Mesothelial cell of epicardium (in vitro differentiated cells): ENCODE measurements at places on chromosomes 2 and 18. TPM values are rescaled to one million over a fixed set of nuclear protein-coding genes. Genes with fewer than 3 reads are reported as not detected.
A peak's percentile ranks its signal among the peaks of the same experiment; 100 is the strongest.

The YIPF4 gene
- total RNA-seq = 38.5 to 43.4 TPM (median 42.4 TPM) in 3 replicates

The SLC9A2 gene
- 0.04 TPM in 1 of 3 replicates, not detected in the others for total RNA-seq

The OR6B2 gene
- total RNA-seq = not detected in 3 replicates

The RAX gene
- total RNA-seq = not detected in 3 replicates

GRCh38 chr18:33159151-33159550, 281.4 kb downstream of the CCDC178 start:
- H3K27me3 ChIP-seq = no peaks in the 10 kb centered on the region
- H3K36me3 ChIP-seq = no peaks in the 10 kb centered on the region
- no peak for DNase-seq
- H3K4me1 ChIP-seq = peaks cover 5% of the 10 kb centered on the region

GRCh38 chr2:168529900-168530561, 74.0 kb downstream of the CERS6 start:
- no peak for DNase-seq
- peak overlapping the region; percentile 65 for H3K27ac ChIP-seq
- peaks cover 16% of the 10 kb centered on the region for H3K36me3 ChIP-seq
- H3K27me3 ChIP-seq = no peaks in the 10 kb centered on the region
- H3K4me3 ChIP-seq = no peak overlapping the region

DNA sequence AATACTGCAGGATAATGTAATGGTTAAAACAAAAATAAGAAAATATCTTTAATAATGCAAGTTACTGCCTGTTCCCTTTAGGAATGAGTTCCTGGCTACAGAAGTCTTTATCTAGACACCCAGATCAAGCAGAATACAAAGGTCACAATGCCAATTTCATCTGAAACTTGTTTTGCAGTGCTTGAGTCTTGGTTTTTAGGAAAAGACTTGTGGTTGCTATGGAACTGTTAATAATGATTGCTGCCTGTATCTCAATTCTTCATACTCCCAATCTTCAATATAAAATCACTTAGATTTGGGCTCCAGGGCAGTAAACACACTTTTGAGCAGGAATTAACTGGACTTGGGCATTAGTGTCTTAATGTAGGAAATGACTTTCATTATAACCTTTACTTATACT, 14.2 kb downstream of the CAVIN2 start:
- peaks cover 5% of the 10 kb centered on the region for H3K4me1 ChIP-seq
- no peaks in the 10 kb centered on the region for H3K36me3 ChIP-seq
- no peaks in the 10 kb centered on the region for H3K27me3 ChIP-seq
- no peak overlapping the region for H3K27ac ChIP-seq
- no peak for DNase-seq

DNA sequence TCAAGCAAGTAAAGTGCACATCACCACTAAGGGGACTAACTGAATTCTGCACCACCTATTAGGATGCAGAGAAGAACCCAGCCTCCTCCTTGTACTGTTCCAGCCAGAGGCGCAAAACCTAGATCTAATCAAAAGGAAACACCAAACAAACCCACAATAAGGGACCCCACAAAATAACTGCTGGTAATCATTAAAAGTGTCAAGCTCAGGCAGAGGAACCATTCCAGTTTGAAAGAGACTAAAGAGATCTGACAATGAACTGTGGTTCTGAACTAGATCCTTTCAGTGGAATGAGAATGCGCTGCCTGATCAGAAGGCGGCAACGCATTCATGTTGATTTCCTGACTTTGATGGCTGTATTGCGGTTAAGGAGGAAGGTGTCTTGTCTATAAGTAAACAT, 16.8 kb downstream of the HDLBP start:
- peaks cover 21% of the 10 kb centered on the region for H3K36me3 ChIP-seq
- H3K27me3 ChIP-seq = no peaks in the 10 kb centered on the region
- no peak for DNase-seq
- no peak overlapping the region for H3K27ac ChIP-seq
- H3K4me1 ChIP-seq = peaks cover 4% of the 10 kb centered on the region

GRCh38 chr18:76451396-76452331, 43.4 kb downstream of the ZNF516 start:
- peaks cover 89% of the 10 kb centered on the region for H3K4me1 ChIP-seq
- DNase-seq = no peak
- H3K27ac ChIP-seq = peak overlapping the region; percentile 95
- H3K36me3 ChIP-seq = no peaks in the 10 kb centered on the region

GRCh38 chr2:2219984-2220383, 111.1 kb downstream of the MYT1L start:
- no peak overlapping the region for H3K27ac ChIP-seq
- H3K4me1 ChIP-seq = no peaks in the 10 kb centered on the region
- DNase-seq = no peak
- H3K4me3 ChIP-seq = no peak overlapping the region
- H3K36me3 ChIP-seq = no peaks in the 10 kb centered on the region
- no peaks in the 10 kb centered on the region for H3K27me3 ChIP-seq
